ENCODE measurements at places on chromosomes 11 and 22.

DNA sequence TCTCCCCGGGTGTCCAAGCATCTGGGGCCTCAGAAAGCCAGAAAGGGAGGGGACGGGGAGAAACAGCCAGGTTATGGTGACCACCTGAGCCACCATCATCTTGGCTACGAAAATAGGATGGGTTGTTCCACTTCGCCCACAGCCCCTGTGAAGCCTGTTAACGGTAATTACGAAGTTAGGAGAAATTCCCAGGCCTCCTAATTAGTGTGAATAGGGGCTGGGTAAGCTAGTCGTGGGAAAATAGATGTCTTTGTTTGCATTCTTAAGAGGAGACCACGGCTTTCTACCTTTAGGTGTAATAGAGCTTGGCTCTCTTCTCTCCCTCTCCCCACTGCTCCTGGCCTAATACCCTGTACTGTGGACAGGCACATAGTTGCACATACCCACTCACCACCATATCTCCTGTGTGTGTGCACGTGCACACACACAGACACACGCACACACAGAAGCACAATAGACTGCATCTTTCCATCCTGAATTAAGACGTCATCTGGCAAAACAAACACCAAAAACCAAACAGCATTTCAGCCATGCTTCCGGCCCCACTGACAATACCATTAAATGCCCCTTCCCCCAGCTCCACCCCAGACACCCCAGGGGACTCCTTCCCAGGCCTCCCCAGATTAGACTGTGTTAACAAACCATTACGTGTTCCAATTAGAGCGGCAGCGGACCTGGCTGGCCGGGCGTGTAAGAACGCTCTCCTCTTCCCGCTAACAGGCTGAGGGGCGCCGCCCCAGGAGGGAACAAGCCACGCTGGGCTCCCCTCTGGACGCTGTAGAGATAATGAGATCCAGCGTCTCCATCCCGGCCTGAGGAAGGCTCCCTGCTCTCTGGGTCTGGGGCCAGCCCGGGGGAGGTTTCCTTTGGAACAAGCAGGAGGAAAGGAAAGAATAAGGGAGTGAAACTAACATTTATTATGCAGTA, 72.8 kb downstream of the TP53I11 start:
- DNase-seq: no peak

- no peak for DNase-seq
Measured at GRCh38 chr11:6604081-6604626, 580 bp downstream of the ILK start.

DNA sequence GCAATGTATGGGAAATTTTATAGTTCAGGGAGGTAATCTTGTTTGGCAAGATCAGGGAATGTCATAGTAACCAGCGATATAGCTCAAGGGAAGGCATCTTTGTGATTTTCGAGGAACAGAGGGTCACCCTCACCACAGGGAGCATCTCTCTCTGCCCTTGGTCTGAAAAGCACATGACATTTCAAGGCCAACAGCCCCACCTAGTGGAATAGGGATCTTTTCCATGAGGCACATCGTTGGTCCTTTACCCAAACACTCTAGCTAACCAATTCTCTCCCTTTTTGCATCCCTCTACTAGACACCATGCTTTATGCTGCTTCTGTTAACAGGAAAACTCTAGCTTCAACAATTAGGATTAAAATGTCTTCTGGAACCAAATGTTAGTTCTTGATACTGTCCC, 179.0 kb downstream of the GRM5 start:
- no peak for DNase-seq

DNA sequence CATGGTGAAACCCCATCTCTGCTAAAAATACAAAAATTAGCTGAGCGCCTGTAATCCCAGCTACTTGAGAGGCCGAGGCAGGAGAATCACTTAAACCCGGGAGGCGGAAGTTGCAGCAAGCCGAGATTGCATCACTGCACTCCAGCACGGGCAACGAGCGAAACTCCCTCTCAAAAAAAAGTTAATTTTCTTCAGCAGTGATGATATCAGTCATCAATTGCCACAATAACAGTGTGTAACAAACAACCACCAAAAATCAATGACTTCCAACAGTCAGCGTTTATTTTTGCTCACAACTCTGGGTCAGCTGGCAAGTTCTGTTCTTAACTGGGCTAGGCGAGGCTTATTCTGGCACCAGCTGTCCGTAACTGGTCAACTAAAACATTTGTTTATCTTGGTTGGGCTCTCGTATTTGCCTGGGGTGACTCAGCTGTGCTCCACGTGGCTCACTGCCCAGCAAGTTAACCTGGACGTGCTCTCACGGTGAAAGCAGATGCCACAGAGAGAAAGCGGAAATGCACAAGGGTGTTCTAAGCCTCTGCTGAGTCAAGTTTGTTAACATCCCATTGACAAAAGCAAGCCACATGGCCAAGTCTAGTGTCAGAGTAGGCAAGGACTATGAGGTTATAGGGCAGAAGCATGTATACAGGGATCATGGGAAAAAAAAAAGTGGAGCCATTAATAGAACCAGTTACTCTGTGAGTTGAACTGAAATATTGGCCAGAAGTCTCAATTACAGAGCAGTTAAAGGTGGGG, 52.1 kb downstream of the LHFPL7 start:
- DNase-seq: no peak
